ENCODE measurements at places on chromosomes 11 and 22. TPM values are rescaled to one million over a fixed set of nuclear protein-coding genes. Genes with fewer than 3 reads are reported as not detected.

DNA sequence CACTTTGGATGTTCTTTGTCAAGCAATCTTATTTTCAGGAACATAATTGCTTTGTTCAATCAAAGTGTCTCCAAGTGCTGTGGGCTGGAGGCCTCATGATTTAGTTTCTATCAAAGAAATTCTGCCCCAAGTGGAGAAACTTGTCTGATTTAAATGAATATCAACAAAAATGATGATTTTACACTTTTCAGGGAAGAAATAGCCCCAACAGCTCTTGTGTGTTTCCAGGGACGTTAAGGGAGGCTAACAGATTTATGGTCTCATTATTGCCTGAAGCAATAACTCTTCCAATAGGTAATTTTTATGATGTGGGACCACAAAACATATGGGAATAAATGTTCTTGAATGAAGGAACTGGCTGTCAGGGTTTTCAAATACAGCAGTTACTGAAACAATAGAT lies 699.1 kb downstream of the FAM181B start:
- no peak overlapping the region for H3K4me3 ChIP-seq
- no peak overlapping the region for H3K27ac ChIP-seq
- H3K4me1 ChIP-seq = no peaks in the 10 kb centered on the region
- no peak for DNase-seq

DNA sequence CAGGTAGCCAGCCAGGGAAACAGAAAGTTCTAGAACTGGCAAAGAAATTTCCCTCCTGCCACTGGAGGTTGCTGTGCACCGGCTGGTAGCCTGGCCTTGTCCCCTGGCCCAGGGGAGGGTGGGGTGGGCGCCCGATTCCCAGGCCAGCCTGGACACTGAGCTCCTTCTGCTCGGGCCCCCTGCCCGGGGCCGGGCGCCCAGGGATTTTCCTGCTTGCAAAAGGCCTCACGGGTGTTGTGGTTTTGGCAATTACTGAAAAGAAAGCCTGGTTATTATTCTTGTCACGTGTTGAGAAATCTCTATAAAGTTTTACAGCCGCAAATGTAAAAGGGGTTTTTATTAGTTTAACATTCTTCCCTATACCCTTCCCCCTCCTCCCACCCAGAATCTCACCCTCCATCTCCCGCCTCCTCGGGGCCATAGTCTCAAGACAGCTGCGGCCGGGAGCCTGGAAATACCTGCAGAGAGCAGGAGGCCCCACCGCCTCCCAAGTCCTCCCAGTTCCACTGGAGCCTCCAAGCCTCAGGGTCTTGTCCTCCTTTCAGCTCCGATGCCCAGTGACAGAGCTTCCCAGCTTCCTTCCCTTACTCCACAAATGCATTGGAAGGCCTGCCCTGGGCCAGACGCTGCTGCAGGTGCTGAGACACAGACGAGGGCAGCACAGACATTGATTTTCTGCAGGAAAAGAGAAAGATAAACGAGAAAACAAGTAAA lies 1515.6 kb downstream of the TBC1D22A start:
- no peak for DNase-seq
- no peak overlapping the region for H3K4me3 ChIP-seq
- H3K36me3 ChIP-seq = no peaks in the 10 kb centered on the region
- H3K27ac ChIP-seq = no peak overlapping the region
- H3K27me3 ChIP-seq = no peaks in the 10 kb centered on the region
- H3K4me1 ChIP-seq = no peaks in the 10 kb centered on the region

GRCh38 chr11:32487270-32487669 lies 51.9 kb upstream of the WT1 start:
- no peak overlapping the region for H3K4me3 ChIP-seq
- H3K27me3 ChIP-seq = no peaks in the 10 kb centered on the region
- no peak overlapping the region for H3K27ac ChIP-seq

DNA sequence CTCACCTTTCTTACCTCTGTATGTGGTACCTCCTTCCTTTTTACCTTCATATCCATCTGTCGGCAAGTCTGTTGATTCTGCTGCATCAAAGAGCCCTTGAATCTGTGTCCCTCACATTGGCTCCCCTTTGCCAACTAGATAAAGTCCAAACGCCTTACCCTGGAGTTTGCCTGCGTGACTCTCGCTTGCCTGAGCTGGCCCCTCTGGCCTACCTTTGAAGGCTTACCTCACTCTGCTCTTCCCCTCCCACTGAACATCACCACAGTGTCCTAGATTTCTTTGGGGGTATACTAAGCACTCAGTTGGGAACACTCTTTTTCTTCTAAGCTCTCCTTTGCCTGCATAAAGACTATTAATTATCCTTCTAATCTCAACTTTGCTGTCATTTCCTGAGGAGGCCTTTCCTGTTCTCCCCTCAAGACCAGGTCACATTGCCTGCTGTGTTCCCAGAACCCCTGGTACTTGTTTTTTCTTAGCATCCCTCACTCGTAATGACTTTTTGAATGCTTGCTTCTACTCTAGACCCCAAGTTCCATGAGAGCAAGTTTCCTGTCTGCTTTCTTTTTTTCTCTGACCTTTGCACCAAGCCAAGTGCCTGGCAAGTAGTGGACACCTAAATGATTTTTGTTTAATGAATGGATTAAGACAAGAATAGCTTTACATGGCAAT lies 67.8 kb upstream of the ADORA2A start:
- no peak overlapping the region for H3K4me3 ChIP-seq
- H3K27ac ChIP-seq = no peak overlapping the region
- DNase-seq = no peak
- peaks cover 1% of the 10 kb centered on the region for H3K36me3 ChIP-seq
- H3K27me3 ChIP-seq = no peaks in the 10 kb centered on the region
- H3K4me1 ChIP-seq = no peaks in the 10 kb centered on the region

DNA sequence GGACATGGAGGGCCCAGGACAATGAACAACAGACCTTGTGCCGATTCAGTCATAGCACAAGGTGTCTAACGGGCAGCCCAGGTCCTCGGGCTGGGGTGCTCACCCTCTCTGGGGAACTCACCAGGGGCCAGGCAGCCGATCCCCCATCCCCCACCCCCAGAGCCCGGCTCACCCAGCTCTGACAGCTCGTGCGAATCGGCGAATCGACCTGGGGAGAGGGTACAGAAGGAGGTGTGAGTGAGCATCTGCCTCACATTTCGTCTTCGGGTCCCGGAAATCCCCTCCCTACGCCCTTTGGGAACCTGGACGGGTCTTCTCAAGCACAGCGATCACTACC lies 423 bp downstream of the PEX16 start:
- peak overlapping the region; percentile 88 for H3K27ac ChIP-seq
- peaks cover 44% of the 10 kb centered on the region for H3K4me1 ChIP-seq
- H3K36me3 ChIP-seq = peaks cover 31% of the 10 kb centered on the region
- DNase-seq = no peak

DNA sequence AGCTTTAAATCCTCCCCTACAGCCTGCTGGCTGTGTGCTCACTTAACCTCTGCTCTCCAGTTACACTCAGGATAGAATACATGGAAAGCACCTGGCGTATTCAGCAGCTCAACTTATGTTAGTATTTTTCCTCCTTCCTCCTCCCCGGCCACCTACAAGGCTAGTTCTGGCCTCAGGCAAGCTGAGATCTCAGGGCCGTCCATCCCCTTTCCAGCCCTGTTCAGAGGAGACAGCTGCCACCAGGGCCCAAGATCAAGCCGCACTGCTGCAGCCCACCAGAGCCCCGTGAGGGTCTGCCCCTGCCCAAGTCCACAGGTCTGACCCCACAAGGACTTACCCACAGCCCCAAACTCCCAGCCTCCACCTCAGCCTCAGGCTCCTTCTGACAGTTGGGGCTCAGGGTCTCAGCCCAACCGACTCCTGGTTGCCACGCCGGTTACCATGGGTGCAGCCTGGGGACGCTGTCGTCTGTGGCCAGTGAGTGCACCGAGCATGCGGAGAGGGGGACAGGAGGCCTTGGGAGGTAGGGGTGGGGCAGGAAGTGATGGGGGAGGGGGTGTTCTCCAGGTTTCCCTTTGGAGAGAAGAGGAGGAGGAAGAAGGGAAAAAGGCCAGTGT lies at the start of gene C11orf16:
TSS of gene C11orf16 (minus strand) at position 384 of the 617 bp plus-strand sequence. CDS start 639 bp downstream, outside the sequence.
- H3K4me1 ChIP-seq = no peaks in the 10 kb centered on the region
- H3K27ac ChIP-seq = no peak within 1 kb of the TSS
- no peak within 1 kb of the TSS for H3K4me3 ChIP-seq
- no peak for DNase-seq
- no peaks in the 10 kb centered on the region for H3K27me3 ChIP-seq

DNA sequence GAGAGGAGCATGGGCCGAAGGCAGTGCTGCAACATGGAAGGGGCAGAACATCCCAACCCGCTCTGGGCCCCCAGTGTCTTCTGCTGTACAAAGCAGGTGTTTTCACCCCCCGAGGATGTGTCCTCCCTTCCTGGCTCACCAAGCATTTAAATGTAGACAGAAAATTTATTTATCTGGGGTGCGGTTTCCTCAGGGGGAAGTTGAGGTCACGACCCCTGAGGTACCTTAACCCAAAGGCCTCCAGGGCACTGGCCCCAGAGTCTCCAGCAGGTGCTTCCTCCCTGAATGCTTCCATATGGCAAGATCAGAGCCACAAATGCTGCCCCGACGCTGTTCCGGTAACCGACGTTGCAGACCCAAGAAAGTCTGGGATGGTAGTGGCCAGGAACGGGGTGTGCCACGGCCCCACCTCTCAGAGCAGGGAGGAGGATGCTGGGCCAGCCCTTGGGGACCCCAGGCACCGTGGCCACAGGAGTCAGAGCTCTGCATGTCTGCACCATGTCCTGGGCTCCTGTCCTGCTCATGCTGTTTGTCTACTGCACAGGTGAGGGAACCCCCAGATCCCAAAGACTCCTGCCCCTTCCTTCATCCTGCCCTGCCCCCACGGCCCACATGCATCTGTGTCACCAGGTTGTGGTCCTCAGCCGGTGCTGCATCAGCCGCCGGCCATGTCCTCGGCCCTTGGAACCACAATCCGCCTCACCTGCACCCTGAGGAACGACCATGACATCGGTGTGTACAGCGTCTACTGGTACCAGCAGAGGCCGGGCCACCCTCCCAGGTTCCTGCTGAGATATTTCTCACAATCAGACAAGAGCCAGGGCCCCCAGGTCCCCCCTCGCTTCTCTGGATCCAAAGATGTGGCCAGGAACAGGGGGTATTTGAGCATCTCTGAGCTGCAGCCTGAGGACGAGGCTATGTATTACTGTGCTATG lies at the start of gene VPREB1:
TSS of gene VPREB1 (plus strand) at position 471 of the 935 bp plus-strand sequence. CDS start at position 499, 28 bp downstream.
- no peaks in the 10 kb centered on the region for H3K27me3 ChIP-seq
- no peaks in the 10 kb centered on the region for H3K36me3 ChIP-seq
- no peak within 1 kb of the TSS for H3K4me3 ChIP-seq
- peaks cover 70% of the 10 kb centered on the region for H3K4me1 ChIP-seq
- DNase-seq = peak; percentile 25
- no peak within 1 kb of the TSS for H3K27ac ChIP-seq

DNA sequence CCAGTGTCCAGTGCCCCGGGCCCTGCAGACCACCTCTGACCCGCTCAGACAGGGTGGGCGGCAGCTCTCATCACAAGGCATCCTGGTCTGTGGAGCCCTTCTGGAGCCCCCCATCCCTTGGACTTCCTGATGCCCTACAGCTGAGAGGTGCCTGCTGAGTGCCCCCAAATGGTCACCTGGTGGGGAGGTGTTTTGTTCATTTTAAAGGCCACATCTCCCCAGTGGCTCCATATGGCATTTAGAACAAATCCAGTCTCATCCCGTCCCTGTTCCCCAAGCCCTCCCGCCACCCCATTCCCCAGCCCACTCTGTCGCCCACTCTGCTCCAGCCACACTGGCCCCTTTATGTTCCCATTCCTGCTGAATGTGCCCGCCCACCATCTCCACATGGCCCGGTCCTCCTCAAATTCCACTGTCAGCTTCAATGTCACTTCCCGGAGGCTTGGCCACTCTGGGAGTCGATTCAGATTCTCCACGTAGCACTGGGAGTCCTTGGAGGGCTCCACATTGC lies 32.8 kb downstream of the OSBPL5 start:
- no peak for DNase-seq
- H3K27me3 ChIP-seq = no peaks in the 10 kb centered on the region
- no peak overlapping the region for H3K4me3 ChIP-seq
- no peak overlapping the region for H3K27ac ChIP-seq
- no peaks in the 10 kb centered on the region for H3K4me1 ChIP-seq

FAM227A gene
- polyA plus RNA-seq = 0.07 TPM

PATE4 gene
- polyA plus RNA-seq = not detected

HBB gene
- 69.7 TPM for polyA plus RNA-seq

PGR gene
- not detected for polyA plus RNA-seq

PNPLA5 gene
- polyA plus RNA-seq = not detected

RIC3 gene
- 72.4 TPM for polyA plus RNA-seq

All from B cell (primary cell).